Right cardiac atrium (tissue), 5 donors: ENCODE measurements at places on chromosomes 5 and 9. TPM values are rescaled to one million over a fixed set of nuclear protein-coding genes. Genes with fewer than 3 reads are reported as not detected.

CARTPT gene
- not detected for total RNA-seq

TOR4A gene
- total RNA-seq, result 10.9 TPM

DNA sequence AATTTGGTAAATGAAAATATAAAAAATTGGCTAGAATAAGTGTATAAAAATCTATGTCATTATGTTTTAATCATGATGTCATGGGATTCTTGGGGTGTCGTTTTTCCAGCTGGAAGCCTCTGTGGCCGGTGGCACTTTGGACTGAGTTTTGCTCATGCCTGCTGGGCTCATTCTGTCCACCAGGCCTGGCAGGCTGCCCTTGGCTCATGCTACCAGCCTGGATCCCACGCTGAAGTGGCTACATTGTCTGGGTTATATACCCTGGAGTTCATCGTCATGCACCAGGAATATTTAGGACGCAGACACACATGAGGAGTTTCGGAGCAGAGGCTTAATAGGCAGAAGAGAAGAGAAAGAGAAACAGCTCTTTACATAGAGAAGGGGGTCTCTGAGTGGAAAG, 1913.7 kb upstream of the WWC1 start:
- DNase-seq, result no peak

SLC34A3 gene
- total RNA-seq, result not detected
